ENCODE measurements at places on chromosomes 16 and 17.

GRCh38 chr16:72236866-72237265, 64.9 kb upstream of the PMFBP1 start:
- DNase-seq = no peak

DNA sequence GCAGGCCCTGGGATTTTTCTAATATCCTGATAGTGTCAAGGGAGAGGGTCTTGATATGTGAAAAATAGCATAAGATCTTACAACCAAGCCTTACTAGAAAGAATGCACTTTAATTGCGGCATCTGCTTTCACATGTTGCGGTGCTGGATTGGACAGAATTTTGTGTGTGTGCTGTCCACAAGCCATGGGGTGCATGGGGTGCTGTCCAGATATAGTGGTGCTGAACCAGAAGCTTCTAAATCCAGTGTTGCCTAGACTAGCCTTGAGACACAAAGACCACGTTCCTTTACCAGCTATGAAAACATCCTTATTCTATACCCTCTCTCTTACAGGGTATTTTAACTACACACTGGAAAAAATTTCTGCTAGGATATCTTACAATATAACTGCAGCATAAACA, 244.0 kb downstream of the TMEM114 start:
- no peak for DNase-seq

DNA sequence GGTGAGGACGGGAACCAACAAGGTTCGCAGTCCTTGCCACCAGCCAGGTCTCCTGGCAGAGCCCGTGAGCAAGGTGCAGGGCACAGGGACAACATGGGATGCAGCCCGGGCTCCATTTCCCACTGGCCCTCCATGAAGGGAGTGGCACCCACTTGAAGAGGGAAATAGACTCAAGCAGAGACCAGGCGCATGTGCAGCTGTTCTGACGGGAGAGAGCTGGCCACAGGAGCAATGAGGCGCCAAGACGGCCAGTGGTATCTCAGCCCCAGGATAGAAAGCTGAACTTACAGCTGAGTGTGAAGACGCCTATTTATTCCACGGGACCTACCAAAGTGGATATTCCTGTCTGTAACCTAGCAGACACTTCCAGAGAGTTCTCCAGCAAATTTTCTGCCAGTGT, 8.2 kb upstream of the FOXJ1 start:
- DNase-seq = no peak

GRCh38 chr16:10655415-10655977, 39.2 kb downstream of the TEKT5 start:
- DNase-seq = no peak

GRCh38 chr16:16106466-16106865, 116.8 kb downstream of the ABCC6 start:
- DNase-seq = no peak

- no peak for DNase-seq
Measured at GRCh38 chr17:14427900-14428647, 127.2 kb downstream of the HS3ST3B1 start.

- no peak for DNase-seq
Measured at GRCh38 chr17:57242148-57242547, 14.2 kb upstream of the MSI2 start.

- no peak for DNase-seq
Measured at GRCh38 chr17:39651923-39652586, 13.1 kb upstream of the TCAP start.

GRCh38 chr17:56119936-56120335, 33.3 kb upstream of the ANKFN1 start:
- no peak for DNase-seq

- no peak for DNase-seq
Measured at GRCh38 chr16:58515871-58516767, 802 bp downstream of the SETD6 start.

GRCh38 chr16:85781695-85782370, 17.5 kb downstream of the EMC8 start:
- no peak for DNase-seq

DNA sequence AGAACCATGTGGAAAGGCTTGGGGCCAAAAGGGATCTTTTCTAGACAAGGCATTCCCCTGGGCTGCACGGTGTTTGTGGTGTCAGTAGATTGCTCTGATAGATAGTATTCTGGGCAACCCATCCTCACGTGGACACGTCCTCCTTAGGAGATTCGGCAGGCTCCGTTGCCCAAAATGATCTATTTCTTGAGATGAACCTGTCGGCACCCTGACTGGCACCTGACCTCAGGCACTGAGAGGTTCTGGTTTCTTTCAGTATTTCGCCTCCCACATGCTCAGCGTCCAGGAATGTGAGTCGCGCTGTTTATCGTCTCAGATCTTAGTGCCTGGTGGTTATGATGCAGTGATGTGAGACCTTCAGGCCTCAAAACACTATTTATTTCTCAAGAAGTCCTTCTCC, 89.7 kb downstream of the MARCHF10 start:
- no peak for DNase-seq

- no peak for DNase-seq
Measured at GRCh38 chr17:46197530-46197929, 4.3 kb upstream of the KANSL1 start.
